ENCODE measurements at places on chromosomes 13 and 19.

DNA sequence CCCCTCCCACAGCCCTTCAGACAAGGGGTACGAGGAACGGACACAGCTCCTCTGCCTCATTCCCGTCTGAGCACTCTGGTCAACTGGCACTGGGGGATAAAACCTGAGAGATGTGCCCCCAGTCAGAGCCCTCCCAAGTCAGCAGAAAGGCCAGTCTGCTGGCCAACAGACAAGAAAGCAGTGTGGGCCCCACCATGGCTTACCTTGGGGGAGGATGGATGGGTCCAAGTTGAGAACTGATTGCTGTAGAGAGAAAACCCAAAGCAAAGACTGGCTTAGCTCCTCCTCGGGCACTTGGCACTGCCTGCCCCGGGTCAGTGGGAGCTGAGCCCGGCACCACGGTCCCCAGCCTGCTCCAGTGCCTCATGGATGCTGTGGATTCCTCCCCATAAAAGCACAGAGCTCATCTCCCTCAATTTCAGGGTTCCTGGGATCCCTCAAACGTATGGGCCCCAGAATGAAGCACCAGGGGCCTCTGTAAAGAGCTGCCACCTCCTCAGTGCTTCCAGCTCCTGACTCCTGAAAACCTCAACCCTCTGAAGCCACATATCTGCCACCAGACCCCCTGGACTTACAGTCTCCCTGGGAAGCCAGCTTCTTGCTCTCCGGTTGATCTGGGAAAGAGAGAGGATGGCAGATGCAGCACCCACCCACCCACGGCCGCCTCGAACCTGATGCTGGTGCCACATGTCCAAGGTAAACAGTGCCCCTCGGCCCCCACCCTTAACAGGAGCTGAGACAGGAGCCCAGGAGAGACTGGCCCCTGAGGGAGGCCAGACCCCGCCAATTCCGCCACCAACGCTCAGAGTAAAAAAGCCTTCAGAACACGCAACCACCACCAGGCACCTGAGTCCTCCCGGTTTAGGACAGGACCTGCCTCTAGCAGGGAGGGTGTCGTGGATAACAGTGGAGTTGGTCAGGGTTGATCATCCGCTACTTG, 3.3 kb downstream of the KHSRP start:
- no peak for DNase-seq

GRCh38 chr13:105940882-105941281, 594.6 kb downstream of the EFNB2 start:
- no peak for DNase-seq

DNA sequence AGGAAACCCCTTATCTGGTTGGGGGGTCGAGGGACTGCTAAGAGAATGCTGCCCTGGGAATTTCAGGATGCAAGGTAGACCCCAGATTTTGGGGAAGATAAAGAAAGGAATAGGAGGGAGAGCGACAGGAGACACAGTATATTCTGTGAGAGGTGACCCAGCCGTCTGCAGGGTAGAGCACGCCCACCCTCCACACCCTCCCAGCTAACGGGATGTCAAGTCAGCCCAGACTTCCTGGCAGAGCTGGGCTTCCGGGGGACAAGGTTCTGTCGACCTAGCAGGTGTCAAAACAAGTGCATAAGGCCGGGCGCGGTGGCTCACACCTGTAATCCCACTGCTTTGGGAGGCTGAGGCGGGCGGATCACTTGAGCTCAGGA, 695 bp upstream of the PRR36 start:
- no peak for DNase-seq

DNA sequence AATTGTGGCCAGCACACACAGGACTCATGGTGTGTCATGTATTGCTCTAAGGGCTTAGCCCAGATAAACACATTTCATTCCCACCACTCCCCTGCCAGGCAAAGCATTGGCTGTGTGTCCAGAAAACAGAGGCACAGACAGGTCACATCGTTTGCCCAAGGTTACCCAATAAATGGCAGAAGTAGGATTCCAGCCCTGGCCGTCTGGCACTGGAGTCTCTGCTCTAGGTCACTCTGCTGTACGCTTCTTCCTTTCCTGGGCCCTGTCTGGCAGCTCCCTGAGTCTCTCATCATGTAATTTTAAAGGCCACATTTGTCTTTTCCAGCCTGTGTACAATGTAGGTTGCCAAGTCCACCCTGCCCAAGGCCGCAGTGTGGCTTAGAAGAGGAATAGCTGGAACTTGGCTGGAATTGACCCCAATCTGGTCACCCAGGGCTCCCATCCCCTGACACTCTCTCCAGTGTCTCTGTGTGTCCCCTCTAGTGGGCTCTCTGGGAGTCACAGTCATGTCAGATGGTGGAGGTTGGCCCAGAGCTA, 264.5 kb upstream of the TSHZ3 start:
- no peak for DNase-seq

GRCh38 chr13:61994174-61994573, 578.5 kb upstream of the PCDH20 start:
- no peak for DNase-seq

- DNase-seq, result no peak
Observed at GRCh38 chr13:81488021-81488420, 1147.1 kb upstream of the SPRY2 start.

DNA sequence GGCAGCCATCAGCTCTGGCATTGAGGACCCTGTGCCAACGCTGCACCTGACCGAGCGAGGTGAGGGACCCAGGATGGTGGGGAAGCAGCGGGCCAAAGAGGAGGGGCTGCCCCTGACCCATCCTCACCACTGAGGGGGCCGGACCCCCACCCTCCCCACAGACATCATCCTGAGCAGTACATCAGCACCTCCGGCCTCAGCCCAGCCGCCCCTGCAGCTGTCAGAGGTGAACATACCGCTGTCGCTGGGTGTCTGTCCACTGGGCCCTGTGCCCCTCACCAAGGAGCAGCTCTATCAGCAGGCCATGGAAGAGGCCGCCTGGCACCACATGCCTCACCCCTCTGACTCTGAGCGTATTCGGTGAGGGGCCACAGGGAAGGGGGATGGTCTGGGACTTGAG, 7.3 kb downstream of the LENG1 start:
- no peak for DNase-seq

DNA sequence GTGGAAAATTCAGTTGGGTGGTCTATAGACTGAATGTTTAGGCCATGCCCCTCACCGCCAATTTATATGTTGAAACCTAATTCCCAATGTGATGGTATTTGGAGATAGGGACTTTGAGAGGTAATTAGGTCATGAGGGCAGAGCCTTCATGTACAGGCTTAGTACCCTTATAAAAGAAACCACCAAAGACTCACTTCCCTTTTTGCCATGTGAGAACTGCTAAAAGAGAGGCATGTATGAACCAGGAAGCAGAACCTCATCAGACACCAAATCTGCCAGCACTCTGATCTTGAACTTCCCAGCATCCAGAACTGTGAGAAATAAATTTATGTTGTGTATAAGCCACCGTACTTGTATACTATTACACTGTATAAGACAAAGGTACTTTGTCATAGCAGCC, 40.6 kb downstream of the UQCRFS1 start:
- no peak for DNase-seq

DNA sequence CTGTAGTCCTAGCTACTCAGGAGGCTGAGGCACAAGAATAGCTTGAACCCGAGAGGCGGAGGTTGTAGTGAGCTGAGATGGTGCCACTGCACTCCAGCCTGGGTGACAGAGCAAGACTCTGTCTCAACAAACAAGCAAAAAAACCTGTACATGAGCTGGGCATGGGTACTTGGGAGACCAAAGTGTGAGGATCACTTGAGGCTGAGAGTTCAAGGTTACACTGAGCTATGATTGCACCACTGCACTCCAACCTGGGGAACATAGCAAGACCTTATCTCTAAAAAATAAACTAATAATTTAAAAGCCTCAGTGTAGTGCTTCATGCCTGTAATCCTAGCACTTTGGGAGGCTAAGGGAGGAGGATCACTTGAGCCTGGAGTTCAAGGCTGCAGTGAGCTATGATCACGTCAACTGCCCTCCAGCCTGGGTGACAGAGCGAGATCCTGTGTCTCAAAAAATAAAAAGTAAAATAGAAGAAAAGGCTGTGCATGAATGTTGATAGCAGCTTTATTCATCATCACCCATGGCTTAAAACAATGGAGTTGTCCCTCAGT, 12.3 kb upstream of the DOCK6 start:
- no peak for DNase-seq

GRCh38 chr13:78299832-78300623, 303.3 kb downstream of the POU4F1 start:
- no peak for DNase-seq

DNA sequence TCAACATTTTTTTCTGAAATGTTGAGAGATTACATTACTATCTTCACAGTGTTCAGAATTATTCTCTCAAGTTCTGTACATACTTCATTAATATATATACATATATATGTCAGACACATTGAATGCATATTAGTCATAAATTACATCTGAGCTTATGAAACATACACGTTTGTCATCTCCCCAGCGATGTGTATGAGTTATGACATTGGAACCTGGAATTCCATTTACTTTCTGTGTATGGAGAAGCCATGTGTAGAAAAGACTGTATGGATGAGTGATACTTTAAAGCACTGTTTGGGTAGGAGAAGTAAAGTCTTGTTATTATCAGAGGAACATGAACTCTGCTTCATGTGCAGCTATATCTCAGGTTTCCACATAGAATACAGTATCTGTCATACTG, 167.2 kb downstream of the FGF14 start:
- DNase-seq, result no peak

- no peak for DNase-seq
Observed at GRCh38 chr13:94595001-94595949, 677 bp downstream of the TGDS start.

DNA sequence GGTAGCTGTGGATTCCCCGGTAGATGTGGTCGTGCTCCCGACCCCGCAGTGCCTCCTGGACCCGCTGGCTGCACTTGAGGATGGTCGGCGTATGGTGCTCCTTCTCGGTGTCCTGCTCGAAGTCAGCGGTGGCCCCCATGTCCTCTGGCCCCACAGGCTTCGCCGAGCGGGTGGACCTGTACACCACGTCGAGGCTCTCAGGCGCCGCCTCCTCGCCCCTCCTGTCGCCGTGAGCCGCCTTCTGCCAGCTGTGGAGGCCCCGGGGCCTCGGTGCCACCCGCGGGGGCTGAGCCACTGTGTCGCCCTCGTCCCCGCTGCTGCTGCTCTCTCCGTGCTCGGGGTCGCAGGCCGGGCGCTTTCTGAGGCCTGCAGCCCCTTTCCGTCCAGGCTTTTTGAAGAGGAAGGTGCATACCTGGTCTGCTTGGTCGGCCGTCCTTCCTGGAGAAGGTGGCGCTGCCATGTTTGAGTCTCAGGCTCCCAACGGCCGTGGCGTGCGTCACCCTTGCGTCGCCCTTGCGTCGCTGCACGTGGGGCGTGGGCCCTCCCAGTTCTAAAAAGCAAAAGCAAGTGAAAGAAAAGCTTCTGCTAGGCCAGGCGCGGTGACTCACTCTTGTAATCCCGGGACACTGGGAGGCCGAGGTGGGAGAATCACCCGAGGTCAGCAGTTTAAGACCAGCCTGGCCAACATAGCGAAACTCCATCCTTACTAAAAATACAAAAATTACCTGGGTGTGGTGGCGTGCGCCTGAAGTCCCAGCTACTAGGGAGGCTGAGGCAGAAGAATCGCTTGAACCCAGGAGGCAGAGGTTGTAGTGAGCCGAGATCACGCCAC, at the start of gene RNF113B:
Gene RNF113B, minus strand, starts transcription at position 493 of the 832 bp plus-strand sequence. Its CDS starts 33 bp downstream, at position 460.
- no peak for DNase-seq

DNA sequence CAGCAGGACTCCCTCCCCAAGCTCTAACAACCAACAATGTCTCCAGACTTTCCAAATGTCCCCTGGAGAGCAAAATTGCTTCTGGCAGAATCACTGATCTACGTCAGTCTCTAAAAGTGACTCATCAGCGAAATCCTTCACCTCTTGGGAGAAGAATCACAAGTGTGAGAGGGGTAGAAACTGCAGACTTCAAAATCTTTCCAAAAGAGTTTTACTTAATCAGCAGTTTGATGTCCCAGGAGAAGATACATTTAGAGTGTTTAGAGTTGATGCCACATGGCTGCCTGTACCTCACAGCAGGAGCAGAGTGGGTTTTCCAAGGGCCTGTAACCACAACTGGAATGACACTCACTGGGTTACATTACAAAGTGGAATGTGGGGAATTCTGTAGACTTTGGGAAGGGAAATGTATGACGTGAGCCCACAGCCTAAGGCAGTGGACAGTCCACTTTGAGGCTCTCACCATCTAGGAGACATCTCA, 6.2 kb upstream of the CEACAM5 start:
- no peak for DNase-seq

DNA sequence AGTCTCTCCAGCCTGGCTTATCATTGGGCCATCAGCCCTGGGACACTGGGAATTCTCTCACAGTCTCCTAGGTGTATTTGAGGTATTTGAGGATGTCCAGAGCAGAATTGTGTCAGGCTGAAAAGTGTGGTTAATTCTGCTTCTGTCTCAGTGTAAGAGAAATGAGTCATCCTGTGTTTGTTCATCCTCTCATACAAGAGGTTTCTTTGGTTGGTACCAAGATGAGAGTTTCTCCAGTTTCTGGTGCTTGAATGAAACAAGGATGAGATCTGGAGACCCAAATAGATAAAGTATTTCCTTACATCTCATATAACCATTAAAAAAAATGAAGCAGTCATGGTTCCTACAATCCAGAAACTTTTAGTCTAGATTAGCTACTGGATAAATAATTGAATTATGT, 7.7 kb downstream of the ZNF253 start:
- no peak for DNase-seq

DNA sequence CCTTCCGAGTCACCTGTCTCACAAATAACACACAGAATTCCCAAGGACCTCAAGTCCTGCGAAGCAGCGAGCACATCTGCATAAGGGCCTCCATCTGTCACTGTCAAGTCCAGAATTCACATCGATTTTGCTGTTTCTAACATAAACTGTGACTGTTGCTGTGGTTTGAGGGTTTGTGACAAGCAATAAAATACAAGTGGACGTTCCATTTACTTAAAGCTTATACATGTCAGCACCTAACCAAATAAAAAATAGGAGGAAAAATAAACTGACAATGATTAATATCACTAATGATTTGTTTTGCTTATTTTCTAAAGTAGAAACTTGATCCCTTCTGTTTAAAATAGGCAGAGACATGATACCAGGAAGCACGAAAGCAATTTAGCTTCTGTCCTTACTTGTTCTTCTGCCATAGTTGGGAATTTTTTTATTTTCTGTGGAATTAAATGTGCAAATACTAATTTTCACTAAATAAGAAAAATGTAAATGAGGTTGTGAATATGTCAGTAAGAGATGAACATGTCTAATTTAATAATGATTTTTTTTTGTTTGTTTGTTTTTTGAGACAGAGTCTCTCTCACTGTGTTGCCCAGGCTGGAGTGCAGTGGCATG, 279.1 kb downstream of the FGF9 start:
- DNase-seq, result no peak

GRCh38 chr13:113929628-113930615, 44.0 kb downstream of the C13orf46 start:
- DNase-seq, result no peak

DNA sequence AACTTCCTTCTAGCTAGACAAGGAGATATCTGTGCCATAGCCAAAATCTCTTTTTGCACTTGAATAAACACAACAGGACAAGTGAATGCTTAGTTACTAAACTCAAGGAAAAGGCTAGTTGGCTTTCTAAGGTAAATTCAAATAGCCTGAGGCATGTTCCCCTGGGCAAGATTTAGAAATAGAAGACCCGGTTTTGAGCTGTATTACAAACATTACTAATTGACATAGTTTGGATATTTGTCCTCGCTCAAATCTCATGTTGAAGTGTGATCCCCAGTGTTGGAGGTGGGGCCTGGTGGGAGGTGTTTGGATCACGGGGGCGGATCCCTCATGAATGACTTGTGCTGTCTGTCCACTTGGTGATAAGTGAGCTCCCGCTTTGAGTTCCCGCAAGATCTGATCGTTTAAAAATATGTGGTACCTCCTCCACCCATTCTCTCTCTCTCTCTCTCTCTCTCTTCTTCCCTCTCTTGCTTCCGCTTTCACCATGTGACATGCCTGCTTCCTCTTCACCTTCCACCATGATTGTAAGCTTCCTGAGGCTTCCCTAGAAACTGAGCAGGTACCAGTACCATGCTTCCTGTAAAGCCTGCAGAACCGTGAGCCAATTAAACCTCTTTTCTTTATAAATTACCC, 3.9 kb upstream of the KBTBD6 start:
- DNase-seq, result no peak

Measured in Panc1 (cell line).